IPS DF 6.9 (cell line): ENCODE measurements at places on chromosomes 2 and 18.

GRCh38 chr18:39602131-39602530 lies 2036.5 kb upstream of the CELF4 start:
- no peak for DNase-seq

GRCh38 chr18:58314284-58314683 lies 270.3 kb downstream of the NEDD4L start:
- no peak for DNase-seq

DNA sequence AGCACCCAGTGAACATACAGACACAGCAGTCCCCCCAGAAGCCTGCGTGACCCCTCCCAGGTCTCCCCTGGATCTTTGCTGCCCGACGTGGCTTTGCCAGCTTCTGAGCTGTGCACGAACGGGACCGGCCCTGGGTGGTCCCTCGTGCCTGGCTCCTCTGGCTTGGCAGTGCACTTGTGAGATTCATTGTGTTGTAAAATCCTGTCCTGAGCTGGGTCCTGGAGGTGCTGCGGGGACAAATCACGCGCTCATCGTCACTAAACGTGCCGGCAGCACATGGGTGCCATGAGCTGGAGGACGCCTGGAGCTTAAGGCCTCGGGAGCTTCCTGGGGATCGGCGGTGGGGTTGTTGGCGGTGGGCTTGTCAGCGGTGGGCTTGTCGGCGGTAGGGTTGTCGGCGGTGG lies 104.9 kb downstream of the FAM210A start:
- no peak for DNase-seq

GRCh38 chr2:10162586-10163497 lies 40.3 kb downstream of the RRM2 start:
- no peak for DNase-seq

GRCh38 chr2:14975381-14975780 lies 342.9 kb downstream of the LRATD1 start:
- DNase-seq, result no peak

DNA sequence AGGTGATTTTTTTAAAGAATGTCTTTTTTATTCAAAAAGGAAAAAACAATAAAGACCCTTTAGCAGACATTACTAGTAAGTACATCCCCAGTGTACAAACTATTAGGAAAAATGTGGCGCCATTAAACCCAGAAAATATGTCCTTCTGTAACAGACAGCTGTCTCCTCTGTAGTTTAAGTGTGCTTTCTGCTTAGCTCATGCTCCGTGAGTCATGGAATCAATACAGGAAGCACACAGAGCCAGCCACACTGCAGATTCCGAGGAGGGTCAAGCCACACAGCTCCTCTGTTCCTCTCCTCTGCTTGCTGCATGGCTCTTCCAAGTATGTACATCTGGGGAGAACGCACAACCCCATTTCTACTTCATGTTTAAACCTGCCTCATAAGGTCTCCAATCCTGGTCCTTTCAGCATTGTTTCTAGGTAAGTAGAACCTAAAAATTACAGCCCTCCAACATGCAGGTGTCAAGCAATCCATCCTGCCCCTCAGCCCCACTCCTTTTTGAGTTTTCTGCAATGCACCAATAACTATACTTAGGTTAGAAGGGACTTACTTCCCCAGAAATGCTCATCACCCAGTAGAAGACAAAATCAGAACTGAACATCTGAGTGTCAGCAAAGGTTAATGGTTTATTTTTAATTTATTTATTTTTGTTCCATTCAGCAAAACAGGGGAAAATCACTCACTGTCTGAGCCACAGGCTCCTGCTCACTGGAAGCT lies 37.5 kb downstream of the ACVR1 start:
- DNase-seq, result no peak

- DNase-seq, result no peak
Observed at GRCh38 chr2:106168657-106169056, 25.4 kb downstream of the UXS1 start.

DNA sequence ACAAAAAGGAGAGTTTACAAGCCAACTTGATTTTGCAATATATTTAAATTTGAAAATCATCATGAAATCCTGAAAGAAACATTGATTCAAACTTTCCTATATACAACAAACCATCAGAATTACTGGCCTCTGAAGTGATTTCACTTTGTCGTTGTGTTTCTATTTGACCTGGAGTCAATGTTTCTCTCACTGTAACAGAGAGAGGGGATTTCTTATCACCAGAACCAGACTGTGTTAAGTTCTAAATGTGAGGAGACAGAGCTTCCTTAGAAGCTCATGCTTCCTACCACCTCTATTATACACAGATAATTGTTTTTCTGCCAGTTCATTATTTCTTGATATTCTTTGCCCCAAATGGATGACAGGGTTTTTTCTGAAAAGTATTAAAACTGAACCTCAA lies 245.0 kb upstream of the RND3 start:
- DNase-seq, result no peak

- DNase-seq, result no peak
Observed at GRCh38 chr18:1090758-1091157, 186.1 kb downstream of the ADCYAP1 start.

GRCh38 chr2:127506510-127506909 lies 19.8 kb downstream of the IWS1 start:
- no peak for DNase-seq

DNA sequence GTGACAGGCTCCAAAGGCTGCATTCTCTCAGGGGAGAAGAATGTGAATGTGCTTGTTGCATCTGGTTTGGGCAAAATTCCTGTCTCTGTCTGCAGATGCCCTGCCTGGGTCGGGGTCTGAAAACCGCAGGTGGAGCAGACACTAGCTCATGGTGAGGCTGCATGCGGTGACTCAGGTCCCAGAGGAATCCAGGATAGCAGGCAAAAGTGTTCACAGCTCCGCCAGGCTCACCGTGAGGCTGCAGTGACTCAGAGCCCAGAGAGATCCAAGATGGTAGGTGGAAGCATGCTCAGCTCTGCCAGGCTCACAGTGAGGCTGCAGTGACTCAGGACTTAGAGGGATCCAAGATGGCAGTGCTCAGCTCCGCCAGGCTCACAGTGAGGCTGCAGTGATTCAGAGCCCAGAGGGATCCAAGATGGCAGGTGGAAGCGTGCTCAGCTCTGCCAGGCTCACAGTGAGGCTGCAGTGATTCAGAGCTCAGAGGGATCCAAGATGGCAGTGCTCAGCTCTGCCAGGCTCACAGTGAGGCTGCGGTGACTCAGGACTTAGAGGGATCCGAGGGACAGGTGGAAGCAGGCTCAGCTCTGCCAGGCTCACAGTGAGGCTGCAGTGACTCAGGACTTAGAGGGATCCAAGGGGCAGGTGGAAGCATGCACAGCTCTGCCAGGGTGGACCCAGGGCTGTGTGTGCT lies 200.5 kb downstream of the ACKR3 start:
- no peak for DNase-seq

GRCh38 chr2:75190271-75190990 lies 8.9 kb downstream of the TACR1 start:
- no peak for DNase-seq

- DNase-seq, result no peak
Observed at GRCh38 chr2:192090911-192091310, 103.8 kb downstream of the TMEFF2 start.

GRCh38 chr18:33375829-33376228 lies 64.7 kb downstream of the CCDC178 start:
- DNase-seq, result no peak

- no peak for DNase-seq
Observed at GRCh38 chr2:170262806-170263205, 84.9 kb downstream of the MYO3B start.

GRCh38 chr2:186542002-186542401 lies 47.9 kb upstream of the ITGAV start:
- no peak for DNase-seq

- DNase-seq, result no peak
Observed at GRCh38 chr18:14767474-14767873, 19.5 kb downstream of the ANKRD30B start.

- no peak for DNase-seq
Observed at GRCh38 chr2:185610301-185610700, 128.3 kb upstream of the FSIP2 start.

- no peak for DNase-seq
Observed at GRCh38 chr2:88857951-88858411, 166.5 kb downstream of the RPIA start.

GRCh38 chr2:64587561-64587960 lies 63.4 kb downstream of the AFTPH start:
- DNase-seq, result no peak

DNA sequence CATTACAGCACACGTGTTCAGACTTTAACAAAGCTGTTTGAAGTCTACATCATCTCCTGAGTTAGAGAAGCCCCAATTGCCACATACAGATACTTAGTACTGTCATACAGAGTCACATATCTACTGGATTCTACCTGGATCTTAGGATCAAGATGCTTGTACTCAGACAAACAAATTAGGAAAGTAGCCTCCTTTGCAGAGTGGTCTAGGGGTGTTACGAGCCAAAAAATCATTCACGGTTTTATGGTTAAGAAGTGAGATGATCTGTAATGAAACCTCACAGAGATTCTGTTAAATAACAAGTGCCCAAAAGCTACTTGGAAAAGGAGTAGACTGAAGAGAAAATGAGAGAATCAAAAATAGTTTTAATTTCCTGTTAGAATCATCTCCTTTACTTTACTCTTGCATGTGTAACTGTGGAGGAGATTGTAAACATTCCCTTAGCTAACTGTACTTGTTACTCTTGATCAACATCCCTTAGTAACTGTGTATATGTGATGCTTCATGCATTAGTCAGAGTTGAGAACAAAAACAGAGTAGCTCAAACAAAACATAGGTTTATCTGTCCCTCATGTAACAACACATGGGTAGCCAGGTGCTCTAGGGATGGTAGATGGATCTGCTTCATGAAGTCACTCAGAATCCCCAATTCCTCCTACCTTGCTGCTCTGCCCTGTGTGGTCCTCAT lies 16.4 kb upstream of the IL1RL1 start:
- DNase-seq, result no peak

DNA sequence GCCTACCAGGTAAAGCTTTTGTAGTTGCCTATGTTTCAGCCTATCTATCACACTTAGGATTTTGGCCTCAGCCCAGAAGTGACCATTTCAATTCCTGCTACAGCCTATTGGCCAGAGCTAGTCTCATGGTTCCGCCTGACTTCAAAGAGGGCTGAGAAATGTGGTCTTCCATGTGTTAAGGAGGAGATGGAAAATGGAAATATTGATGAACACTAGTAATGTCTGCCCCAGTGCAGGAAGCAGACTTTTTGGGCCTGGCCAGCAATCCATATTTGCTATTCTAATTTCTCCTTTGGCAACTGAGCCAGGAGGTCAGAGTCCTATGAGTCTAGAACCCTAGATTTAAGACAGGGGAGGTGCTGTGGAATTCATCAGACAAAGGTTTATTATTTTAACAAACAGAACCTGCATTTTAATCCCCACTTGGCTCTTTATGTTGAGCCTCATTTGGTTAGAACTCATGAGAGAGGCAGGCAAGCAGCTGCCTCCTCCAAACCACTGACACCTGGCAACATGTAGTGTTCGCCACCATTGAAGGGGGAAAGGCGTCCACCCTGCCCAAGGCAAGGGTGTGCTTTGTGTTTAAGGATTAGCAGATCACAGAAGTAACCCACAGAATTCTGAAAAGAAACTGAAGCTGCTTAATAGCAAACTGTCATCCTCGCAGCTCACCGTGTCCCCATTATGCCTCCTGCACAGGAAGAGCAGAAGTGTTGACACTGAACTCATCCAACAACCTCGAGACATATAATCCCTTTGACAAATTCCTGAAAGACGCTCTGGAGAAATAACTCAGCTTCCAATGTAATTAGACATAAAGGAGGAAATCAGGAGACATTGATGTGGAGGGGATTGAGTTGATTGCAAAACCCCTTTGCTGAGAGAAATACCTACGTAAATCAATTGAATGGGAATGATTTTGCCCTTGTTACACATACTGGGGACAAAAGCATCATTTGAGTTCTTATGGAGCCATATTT lies 47.7 kb upstream of the SCG2 start:
- no peak for DNase-seq

GRCh38 chr18:62198259-62198658 lies 11.2 kb downstream of the RELCH start:
- DNase-seq, result no peak

DNA sequence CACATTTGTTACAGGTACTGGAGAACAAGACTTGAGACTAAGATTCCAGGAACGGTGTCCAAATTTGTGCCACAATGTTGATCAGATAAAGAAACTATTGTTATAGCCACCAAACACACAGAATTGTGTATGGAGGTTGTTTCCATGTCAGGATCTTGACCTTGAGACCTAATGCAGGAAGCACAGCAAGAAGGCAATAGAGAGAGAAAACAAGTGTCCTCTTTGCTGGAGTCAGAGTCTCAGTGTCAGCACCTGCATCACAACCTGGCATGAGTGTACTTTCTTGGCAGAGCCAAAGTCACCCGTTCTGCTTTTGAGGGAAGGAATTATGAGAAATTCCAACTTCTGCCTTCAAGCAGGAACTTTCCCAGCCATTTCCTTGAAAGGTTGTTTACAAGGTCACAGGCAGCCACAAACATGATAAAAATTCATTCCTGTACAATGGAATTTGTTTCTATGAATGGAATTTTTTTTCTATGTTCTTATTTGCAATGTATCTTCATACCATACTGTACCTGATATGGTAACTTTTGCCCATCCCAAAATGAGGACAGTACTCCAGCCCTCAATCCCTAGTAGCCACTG lies 118.4 kb downstream of the PKP4 start:
- DNase-seq, result no peak

DNA sequence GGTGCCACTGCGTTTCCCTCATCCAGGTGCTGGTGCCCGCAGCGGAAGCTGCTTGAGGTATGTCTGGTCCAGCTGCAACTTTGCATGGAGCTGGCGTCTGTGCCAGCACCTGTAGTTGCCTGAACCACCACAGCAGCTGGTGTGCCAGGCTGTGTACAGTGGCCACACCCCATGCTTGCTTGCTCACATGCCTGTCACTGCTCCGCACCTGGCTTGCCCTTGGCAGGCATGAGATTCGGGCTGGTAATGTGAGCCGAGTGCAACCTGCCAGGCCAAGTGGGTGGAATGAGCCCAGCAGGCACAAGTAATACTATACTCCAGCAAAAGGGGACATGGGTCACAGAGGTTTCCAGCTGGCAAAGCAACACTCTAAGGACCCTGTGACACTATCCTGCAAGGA lies 1123.3 kb upstream of the ACVR2A start:
- no peak for DNase-seq

GRCh38 chr2:10847008-10847407 lies 34.4 kb upstream of the PDIA6 start:
- DNase-seq, result no peak

- DNase-seq, result peak; percentile 71
Observed at GRCh38 chr18:59823596-59824195, 76.1 kb upstream of the PMAIP1 start.

GRCh38 chr2:50026236-50026635 lies 871.9 kb upstream of the FSHR start:
- no peak for DNase-seq

GRCh38 chr2:240226672-240227537 lies 86.4 kb upstream of the OTOS start:
- no peak for DNase-seq

- DNase-seq, result no peak
Observed at GRCh38 chr2:117557626-117558025, 256.9 kb upstream of the DDX18 start.

DNA sequence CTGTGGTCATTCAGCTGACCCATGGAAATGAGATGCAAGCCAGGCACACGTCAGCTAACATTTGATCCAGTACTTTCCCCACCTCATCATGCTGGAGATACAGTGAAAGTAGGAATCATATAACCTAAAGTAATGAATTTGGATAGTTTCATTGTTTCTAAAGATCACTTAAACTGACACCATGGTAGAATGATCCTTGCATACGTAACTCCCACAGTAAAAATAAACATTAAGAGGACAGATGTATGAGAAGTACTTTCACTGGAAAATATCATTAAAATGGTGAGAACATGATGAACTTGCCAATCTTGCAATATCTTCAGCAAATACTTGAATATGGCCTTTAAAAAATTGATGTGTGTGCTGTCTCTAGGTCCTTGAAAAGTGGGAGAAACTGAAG lies 85.4 kb downstream of the MAIP1 start:
- DNase-seq, result no peak
